ENCODE measurements at places on chromosomes 4 and X.

DNA sequence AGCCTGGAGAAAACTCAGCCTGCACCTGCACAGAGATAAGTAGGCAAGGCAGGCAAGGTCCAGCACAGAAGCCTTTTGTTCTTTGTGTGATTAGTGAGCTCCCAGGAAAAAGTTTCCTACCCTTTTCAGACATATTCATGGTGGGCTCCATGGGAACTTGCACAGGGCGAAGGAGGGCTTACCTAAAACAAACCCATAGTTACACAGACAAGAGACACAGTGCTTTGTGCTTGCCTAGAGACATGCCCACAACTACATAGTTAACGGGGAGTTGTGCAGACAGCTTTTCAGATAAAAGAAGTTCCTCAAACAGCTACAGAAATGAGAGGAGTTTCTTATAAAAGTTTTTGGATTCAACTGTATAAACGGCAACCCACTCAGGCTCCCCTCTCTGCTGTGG, 180.5 kb downstream of the GLUD2 start:
- DNase-seq = no peak

DNA sequence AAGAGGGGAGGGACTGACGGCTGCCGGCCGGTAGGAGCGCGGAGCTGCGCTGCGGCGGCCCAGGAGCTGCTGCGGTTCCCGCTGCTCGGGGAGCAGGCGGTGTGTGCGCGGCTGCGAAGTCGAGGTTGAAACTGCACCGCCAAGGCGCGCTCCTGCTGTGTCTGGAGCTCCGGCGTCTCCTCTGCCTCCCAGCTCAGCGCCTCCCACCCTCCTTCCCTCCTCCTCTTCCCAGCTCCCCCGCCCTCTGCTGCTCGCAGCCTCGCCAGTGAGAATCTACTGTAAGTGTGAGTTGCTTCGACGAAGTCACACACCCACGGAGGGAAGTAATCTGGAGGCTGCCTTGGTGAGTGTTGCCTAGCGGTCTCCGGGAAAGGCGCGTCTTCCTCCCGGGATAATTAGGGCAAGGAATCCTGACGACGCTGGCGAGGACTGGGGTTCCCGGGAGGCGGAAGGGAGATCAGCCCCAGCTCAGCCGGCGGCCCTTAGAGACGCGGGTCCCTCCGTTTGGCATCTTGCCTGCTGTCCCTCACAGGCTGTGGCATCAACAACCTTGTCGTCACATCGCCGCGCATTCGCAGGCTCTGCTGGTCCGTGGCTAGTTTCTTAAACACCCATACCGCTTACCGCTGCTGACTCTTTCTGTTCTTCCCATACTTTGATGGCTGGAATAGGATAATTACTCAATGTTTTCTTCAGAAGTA, at the start of gene EPHA5:
EPHA5 (minus strand) TSS at position 159 of the 701 bp plus-strand sequence. CDS start 747 bp downstream, outside the sequence.
- DNase-seq = no peak

GRCh38 chr4:135538698-135539097, 1337.1 kb upstream of the PABPC4L start:
- DNase-seq = no peak

- no peak for DNase-seq
These were observed 14.6 kb upstream of the HNRNPD start for GRCh38 chr4:82388405-82388804.

- DNase-seq = no peak
These were observed 8.7 kb downstream of the SMAD1 start for GRCh38 chr4:145490361-145490760.

- DNase-seq = no peak
These were observed 566 bp upstream of the LIMCH1 start for GRCh38 chr4:41537292-41537890.

- peak; percentile 77 for DNase-seq
These were observed 79.3 kb upstream of the BCOR start for GRCh38 chrX:40177117-40177430.

- no peak for DNase-seq
These were observed 177.8 kb downstream of the BANK1 start for GRCh38 chr4:101968364-101968763.

DNA sequence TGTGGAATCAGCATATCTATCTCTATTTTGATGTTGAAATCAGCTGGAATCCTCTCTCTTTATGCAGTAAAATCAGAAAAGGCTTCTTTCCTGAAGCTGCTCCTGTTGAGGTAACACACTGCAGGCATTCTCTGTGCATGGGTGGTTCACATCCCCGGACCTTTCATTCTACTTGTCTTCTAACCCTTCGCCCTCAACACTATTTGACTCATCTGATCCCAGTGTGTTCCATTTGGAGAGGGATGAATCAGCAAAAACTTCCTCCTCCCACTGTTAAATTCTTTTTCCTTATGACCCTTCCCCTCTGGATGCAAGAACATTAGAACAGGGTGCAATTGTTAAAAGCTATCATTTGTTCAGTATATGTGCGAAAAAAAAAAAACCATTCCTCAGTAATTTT, 67.4 kb downstream of the RNF150 start:
- no peak for DNase-seq

- DNase-seq = peak; percentile 15
These were observed 21.7 kb upstream of the FAM156A start for GRCh38 chrX:52979993-52980392.

DNA sequence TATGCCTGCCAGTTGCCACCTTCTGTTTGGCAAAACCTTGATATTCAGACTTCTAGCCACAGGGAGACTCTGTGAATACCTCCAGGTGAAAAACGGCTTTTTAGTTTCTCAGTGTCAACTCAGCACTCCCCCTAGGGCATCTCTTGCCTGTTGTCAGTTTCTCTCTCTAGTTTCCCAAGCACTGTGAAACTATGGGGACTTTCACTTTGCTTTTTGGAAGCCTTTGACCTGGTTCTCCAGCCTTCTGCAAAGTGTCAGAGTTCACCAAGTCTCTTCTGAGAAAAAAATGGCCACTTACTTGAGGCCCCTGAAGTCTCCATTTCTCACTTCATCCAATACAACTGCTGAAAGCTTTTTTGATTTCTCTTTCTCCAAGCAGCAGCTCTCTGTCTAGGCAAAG, 521.5 kb downstream of the INPP4B start:
- DNase-seq = no peak

GRCh38 chrX:106159861-106160282, 8.2 kb upstream of the PWWP3B start:
- no peak for DNase-seq

DNA sequence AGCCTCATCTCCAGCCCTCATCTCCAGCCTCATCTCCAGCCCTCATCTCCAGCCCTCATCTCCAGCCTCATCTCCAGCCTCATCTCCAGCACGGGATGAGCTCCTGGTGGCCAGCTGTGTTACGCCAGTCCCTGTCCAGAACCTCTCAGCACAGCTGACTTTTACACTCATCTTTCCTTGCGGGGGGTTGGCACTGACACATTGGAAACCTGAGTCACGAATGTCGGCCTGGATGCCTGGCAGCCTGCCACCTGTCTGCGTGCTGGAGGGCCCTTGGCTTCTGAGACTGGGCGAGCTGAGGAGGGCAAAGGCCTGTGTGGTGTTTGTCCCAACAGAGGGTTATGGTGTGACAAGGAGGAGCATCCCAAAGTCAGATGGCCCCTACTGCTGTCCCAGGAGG, 66.1 kb upstream of the HGFAC start:
- peak; percentile 41 for DNase-seq

- DNase-seq = no peak
These were observed 55.2 kb downstream of the ELF4 start for GRCh38 chrX:130055103-130055502.

DNA sequence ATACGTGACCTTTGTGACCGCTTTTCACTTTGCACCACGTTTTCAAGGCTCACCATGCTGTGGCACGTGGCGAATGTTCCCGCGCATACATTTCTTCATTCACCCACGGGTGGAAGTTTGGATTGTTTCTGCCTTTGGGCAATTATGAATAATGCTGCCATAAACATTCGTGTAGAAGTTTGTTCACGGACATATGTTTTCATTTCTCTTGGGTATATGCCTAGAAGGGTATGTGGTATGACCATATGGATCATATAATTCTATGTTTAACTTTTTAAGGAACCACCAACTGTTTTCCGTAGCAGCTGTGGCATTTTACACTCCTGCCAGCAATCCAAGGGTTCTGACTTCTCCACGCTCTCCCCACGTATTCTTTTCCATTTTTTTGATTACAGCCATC, 60.9 kb upstream of the MXD4 start:
- no peak for DNase-seq

GRCh38 chrX:151031391-151031975, 48.3 kb downstream of the HMGB3 start:
- DNase-seq = no peak

DNA sequence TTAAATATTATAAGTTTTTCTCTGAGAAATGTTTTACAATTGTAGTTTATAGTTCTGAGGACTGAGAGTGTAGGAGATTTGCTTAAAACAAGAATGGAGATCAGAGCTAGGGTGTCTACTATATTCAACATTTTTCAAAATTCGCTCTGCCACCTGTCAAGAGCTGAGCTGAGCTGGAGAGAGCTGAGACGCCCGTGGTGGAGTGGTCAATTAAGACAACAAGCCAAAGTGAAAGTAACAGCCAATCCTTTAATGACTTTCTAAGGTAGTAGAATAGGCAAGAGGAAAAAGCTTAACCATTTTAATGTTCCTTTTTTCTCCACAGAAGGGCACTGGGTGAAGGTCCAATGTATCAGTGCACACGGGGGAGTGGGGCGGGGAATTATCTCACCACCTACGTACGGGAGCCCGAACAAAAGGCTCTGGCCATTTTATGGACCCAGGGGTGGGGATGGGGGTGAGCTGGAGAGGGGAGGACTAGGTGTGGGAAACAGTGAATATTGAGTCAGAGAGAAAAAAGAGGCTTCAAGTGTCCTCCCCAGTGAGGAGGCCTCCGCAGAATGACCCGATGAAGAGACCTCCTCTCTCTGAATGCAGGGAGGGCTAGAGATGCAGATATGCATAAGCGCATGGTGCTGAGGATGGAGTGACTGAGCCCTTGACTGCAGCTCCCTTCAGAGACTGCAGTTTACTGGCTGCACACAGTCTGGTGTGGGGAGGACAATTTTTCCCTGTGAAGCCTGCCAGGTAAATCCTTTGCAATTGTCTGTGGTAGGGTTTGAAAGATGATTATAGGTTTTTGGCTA, 60.8 kb downstream of the SPCS3 start:
- no peak for DNase-seq

GRCh38 chr4:39497909-39498726, 29.1 kb downstream of the UGDH start:
- no peak for DNase-seq

- DNase-seq = no peak
These were observed 248.2 kb downstream of the PARM1 start for GRCh38 chr4:75180790-75181776.

All from activated CD8-positive, alpha-beta memory T cell treated with anti-CD3 and anti-CD28 coated beads for 24 hours (primary cell).